ENCODE measurements at places on chromosomes 16 and 17.
A peak's percentile ranks its signal among the peaks of the same experiment; 100 is the strongest.

DNA sequence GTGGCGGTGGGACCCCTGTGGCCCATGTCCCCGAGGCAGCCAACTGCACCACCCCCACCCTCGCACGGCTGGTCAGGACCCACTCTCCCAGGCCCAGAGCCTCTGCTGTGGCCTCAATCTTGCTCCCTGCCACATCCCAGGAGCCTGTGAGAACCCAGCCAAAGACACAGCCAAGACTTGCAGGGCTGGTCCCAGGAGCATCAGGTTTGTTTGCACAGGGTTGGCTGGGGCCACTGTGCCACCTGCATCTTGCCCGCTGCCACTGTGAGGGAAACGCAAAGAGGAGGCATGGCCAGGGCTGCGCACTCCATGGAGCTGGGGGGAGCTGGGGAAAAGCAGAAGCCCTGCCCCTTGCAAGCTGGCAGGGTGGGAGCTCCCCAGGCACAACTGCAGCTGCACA lies 92.5 kb downstream of the SSH2 start:
- no peak for DNase-seq

GRCh38 chr17:30534938-30535921 lies 58.0 kb downstream of the GOSR1 start:
- DNase-seq: no peak

- DNase-seq: no peak
Measured at GRCh38 chr16:9139965-9140364, 48.5 kb downstream of the HAPSTR1 start.

DNA sequence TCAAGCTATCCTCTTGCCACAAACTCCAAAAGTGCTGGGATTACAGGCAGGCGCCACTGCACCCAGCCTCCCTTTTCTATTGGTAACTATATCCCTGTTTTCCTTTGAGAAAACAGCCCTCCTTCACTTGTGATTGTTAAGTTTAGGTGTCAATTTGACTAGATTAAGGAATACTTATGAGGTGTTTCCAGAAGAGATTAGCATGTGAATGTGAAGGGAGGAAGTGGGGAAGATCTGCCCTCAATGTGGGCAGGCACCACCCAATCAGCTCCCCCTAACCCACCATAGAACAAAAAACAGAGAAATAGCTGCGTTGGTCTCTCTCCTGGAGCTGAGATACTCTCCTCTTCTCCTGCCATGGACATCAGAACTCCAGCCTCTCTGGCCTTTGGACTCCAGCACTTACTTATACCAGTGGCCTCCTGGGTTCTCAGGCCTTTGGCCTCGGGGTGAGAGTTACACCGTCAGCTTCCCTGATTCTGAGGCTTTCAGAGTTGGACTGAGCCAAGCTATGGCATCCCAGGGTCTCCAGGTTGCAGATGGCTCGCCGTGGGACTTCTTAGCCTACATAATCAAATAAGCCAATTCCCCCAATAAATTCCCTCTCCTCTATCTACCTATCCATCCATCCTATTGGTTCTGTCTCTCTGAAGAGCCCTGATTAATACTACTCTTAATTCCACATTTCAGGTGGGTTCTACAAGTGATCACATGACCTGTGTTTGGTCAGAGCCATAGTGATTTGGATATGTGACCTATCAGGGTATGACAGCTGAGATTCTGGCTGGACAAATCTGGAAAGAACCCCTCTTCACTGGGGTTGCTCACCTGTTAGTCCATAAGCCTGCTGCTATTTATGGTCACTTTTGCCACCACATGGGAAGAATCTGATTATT lies 12.0 kb upstream of the STAT3 start:
- DNase-seq: no peak

GRCh38 chr17:78133179-78133951 lies 2.8 kb downstream of the TMC8 start:
- DNase-seq: no peak

DNA sequence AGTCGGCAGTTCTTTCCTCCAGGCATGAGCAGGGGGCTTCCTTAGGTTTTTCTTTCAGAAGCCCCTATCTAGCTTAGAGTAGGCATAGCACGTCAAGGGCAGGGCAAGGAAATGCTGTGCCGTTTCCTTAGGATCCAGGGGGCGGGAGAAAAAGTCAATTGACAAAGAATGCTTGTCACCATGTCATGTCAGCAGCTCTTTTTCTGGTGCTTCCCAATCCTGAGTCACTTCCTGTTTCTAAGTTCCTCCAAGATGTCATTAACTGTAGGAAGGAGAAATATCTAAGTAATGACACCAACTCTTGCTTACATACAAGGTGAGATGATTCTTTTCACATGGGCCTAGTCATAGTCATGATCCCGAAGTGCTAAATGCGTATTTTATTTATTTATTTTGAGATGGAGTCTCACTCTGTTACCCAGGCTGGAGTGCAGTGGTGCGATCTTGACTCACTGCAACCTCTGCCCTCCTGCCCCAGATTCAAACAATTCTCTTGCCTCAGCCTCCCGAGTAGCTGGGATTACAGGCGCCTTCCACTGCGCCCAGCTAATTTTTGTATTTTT lies 35.2 kb downstream of the GJC1 start:
- DNase-seq: no peak

DNA sequence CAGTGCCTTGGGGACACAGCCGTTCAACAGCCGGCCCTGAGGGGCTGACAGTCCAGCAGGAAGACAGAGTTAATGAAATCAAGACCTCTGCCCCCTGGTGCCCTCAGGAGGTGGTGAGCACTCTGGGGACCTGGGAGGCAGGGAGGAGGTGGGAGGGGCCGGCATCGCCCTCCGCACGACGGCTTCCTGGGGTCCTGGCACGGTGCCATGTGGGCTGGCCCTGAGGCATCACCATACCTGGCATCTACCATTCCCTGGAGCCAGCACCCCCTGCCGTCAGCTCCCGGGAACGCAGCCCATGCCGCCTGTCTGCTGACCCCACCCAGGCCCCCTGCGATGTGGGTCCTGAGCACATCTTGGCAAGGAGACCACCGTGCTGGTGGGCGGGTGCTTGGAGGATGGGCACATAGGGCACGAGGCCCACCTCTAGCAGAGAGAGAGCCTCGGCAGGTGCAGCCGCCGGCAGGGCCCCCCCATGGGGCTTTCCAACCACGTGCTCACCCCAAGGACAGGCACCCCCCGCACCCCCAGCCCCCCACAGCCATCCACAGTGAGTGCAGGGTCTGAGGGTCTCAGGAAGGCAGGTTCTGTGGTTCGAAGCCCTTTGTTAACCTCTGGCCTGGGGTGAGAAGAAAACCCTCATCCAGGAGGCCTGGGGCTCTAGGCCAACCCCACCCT lies 52.5 kb downstream of the ZFPM1 start:
- DNase-seq: peak; percentile 53

DNA sequence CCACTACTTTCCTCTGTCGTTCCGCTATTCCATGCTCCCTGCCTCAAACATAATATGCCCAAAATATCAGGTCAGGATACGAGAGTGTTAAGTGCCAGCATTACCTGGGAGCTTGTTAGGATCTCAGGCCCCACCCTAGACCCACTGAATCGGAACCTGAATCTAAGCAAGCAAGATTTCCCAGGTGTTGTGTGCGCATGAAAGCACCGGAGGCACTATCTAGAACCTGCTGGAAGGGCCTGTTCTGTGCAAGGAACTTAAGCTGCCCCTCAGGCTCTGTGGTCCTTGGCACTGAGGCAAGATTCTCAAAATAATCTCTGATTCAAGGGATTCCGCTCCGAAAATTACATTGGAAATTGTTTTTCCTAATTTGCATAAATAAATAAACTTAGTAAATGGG lies 107.7 kb upstream of the NOL11 start:
- DNase-seq: no peak

DNA sequence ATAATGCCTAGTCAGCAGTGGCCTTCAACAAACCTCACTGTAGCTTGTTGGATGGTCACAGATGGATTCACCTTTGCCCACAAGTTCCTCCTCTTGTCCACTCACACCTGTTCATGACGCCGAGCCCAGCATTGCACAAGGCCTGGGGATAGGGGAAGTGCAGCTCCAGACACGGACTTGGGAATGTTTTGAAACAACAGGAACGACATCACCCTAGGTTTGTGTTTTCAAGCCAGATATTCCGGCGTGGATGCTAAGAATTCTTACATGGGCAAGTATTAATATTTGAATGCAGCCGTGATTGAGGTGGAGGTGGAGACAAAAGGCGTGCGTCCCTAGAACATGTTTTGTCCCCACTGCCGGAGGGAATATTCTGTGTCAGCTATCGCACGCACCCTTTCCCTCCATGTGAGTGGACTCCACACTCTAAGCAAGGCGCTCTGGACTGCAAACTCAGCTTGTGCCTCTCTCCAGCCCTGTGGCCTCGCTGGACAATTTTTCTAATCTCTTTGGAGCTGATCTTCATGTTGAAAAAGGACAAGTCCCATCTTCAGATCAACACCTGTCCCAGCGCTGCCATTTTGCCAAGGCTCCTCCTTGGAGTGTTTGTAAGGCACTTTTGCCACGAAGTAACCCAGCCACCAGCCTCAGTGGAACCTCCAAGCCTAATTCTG lies 2.0 kb upstream of the BANP start:
- no peak for DNase-seq

- no peak for DNase-seq
Measured at GRCh38 chr16:88070341-88070740, 119.1 kb downstream of the BANP start.

DNA sequence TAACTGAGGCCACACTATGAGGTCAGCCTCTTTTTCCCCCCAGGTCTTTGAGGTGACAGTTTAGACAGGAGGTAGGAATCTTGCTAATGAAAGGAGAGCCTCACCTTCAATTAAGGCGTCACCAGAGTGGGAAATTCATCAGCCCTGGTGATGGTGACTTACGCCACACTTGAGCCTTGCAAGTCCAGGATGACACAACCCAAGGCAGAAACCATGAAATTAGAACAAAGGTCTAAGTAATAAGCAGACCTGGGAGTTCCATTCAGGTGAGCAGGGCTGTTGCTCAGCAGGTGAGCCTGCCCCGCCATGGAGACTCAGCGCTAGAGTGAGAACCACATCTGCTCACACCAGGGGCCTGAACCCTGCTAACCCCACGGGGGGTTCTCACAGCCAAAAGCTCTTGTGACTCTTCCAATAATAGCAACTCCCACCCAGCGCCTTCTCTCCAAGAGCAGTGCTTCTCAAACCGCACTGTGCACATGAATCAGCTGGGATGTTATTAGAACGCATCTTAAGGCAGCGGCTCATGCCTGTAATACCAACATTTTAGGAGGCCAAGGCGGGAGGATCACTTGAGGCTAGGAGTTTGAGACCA lies 28.7 kb upstream of the KIFC3 start:
- DNase-seq: no peak

DNA sequence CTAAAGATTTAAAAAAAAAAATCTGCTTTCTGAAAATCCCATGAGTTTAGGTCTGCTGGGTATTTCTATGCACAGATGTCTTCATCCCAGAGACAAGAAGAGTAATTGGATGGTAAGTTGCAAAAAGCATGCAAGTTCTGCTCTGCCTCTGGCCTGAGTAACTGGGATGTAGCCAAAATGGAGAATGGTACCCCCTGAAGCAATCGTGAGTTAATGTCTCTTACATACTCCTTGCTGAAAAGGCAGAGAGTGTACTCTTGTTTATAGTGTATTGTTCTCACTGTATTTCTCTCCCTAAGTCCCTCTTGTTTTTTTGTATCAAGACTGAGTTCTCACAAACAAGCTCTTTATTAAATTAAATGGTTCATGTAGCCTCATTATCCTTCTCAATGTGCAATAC lies 259.0 kb downstream of the IRX3 start:
- no peak for DNase-seq

- no peak for DNase-seq
Measured at GRCh38 chr16:70468776-70469525, 14.6 kb downstream of the FCSK start.

DNA sequence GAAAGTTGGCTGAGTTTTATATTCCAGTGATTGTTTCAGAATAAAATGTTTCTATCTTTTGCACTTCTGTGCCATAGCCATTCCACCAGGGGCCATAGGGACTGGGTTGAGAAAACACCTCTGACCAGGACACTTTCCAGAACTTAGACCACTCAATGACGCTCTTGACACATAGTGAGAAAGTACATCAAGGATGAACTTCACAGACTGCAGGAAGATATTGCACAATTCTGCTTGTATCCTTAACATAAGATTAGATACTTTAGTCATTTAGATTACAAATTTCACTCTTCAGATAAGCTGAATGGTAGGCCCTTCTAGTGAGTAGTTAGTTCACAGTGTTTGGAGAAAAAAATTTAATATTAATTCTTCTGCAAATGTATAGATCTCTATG lies 13.0 kb upstream of the MPHOSPH6 start:
- DNase-seq: no peak

- no peak for DNase-seq
Measured at GRCh38 chr16:88331989-88332920, 50.5 kb upstream of the ZNF469 start.

DNA sequence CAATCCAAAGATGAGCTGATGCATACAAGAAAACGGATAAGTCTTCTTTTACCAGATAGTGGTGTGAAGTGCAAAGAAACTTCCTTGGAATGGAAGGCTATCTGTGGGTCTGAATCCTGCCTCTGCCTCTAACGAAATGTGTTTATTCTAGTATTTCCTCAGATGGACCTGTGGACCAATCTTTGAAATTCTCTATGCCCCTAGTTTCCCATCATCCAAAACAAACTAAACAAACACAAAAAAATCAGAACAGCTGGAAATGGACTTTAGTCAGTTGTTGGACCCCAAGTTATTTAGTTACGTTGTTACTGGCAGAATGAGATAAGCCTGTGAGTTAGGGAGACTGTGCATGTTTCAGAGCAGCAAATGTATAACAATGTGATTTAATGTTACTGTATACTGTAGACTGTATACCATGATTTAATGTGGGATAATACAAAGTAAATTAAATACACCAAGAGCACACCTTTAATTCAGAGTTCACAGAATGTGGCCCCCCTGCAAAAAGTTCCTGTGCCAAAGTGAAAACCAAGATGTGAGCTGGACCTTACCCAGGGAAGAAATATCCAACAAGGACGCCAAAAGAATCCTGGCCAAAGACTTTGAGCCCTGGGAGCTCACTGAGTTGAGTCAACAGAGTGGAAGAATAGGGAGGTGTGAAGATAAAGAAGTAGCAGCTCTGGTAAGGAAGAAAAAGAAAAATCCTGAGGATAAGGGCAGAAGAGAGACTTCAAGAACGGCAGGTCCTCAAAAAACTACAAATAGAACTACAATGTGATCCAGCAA lies 255.2 kb downstream of the CNTNAP4 start:
- DNase-seq: no peak

DNA sequence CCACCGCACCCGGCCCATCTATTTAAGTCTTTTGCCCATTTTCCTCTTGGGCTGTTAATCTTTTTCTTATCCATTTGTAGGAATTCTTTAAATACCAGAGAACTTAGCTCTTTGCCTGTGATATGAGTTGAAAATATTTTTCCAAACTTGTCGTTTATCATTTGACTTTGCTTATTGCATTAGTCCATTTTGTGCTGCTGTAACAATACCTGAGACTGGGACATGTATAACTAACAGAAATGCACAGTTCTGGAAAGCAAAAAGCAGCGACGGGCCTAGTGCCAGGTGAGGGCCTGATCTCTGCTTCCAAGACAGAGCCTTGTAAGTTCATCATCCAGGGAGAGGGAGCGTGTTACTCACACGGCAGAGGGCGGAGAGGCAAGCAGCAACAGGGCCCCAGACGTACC lies 25.6 kb upstream of the BHLHA9 start:
- DNase-seq: no peak

GRCh38 chr17:81648707-81649085 lies 7.6 kb downstream of the PDE6G start:
- DNase-seq: no peak

Measured in activated T-cell treated with anti-CD3 and anti-CD28 coated beads, Interleukin-2, amount 50 U/mL, for 72 hours (primary cell).